A172 (cell line): ENCODE measurements at places on chromosomes 1 and 21.

DNA sequence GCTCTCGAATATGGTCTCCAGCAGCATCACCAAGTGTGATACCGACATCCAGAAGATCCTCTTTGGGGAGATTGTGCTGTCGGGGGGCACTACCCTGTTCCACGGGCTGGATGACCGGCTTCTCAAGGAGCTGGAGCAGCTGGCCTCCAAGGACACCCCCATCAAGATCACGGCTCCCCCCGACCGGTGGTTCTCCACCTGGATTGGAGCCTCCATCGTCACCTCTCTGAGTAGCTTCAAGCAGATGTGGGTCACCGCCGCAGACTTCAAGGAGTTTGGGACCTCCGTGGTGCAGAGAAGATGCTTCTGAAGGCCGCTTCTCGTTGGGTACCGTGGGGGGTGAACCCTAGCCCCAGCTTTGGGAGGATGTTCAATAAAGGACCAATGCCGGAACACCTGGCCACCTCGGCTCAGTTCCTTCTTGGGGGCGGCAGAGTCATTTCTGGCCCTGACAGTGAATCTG lies 1.3 kb downstream of the ACTRT2 start:
- no peak for DNase-seq

- no peak for DNase-seq
These were observed 16.2 kb upstream of the MEF2D start for GRCh38 chr1:156516821-156517220.

- no peak for DNase-seq
These were observed 46.1 kb downstream of the SGIP1 start for GRCh38 chr1:66580081-66580480.

- DNase-seq, result no peak
These were observed at the start of gene KCNA3 for GRCh38 chr1:110674337-110675059. Gene KCNA3 (minus strand): TSS chr1:110674940. CDS start chr1:110674809, 131 bp downstream.

- no peak for DNase-seq
These were observed 22.2 kb upstream of the ECE1 start for GRCh38 chr1:21312407-21312992.
